ENCODE measurements at places on chromosomes 13 and 19.

DNA sequence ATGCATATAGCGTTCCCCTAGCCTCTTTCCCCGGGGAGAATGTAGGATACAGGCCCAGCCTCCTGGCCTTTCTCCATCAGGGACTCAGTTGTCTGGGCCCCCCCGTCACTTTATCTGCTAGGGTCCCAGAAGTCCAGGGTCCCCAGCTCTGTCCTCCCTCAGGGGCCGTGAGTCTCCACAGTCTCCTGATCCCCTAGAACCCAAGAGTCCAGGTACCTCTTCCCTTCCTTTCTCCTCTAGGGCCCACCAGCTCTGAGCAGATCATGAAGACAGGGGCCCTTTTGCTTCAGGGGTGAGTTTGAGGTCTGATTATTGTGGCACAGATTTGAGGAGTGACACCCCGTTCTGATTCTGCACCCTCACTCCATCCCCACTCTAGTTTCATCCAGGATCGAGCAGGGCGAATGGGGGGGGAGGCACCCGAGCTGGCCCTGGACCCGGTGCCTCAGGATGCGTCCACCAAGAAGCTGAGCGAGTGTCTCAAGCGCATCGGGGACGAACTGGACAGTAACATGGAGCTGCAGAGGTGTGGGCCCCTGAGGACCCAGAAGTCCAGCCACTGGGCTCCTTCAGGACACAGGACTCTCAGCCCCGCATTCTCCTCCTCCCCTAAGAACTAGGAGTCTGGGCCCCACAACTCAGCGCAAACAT lies 758 bp downstream of the BAX start:
- no peak for DNase-seq

- no peak for DNase-seq
Measured at GRCh38 chr19:30367421-30367820, 4.8 kb upstream of the ZNF536 start.

DNA sequence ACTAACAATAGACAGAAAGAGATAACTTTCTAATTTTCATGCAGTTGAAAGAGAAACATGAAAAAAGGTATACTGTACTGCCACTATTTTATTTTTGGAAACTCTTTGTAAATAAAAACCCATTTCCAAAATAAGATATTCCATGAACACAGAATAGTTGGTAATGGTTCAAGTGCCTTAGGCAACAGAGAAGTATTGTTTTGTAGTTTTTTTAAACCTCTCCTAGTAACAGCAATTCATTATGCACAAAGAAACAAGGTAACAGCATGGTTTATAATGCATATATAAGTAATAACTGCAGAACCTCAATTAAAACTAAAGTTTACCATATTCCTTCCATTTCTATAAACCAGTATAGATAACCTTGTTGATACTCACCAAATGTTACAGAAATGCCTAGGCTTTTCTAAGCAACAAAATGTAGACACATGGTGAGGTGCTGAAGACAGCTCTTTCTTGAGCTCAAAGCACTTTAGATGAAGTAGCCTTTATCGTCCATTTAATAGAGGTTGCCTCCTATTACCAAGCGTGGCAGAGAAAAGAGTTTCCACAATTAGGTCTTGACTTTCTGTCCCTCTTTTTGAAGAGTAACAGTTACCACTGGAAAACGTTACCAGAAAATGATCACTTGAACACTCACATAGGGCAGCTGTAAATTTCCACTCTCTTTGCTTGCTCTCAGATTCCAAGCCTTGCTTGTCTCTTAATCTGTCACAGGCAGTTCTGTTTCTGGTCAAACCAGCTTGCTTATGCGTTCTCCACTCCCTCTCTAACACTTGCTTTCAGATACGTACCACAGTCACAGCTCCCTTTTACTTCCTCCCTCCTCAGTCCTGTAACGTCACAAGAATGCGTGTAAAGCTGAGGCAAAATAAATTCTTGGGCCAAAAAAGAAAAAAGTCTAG lies 42.9 kb downstream of the CAB39L start:
- no peak for DNase-seq

DNA sequence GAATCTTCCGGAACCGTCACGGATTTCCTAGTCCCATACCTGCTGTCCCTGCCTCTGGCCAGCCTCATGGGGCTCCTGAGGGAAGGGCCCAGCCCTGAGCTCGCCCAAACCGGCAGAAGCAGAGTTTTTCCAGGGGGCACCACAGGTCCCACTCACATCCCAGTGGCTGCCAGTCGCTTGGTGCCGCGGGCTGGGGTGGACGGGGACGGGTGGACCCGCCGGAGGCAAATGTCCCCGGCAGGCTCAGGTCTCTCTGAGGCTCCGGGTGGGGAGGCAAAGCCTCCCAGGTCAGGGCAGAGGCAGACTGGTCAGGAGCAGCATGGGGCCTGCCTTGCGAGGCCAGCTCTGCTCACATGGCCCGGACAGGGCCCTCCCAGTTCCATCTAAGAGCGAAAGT lies 24.8 kb downstream of the ADPRHL1 start:
- no peak for DNase-seq

DNA sequence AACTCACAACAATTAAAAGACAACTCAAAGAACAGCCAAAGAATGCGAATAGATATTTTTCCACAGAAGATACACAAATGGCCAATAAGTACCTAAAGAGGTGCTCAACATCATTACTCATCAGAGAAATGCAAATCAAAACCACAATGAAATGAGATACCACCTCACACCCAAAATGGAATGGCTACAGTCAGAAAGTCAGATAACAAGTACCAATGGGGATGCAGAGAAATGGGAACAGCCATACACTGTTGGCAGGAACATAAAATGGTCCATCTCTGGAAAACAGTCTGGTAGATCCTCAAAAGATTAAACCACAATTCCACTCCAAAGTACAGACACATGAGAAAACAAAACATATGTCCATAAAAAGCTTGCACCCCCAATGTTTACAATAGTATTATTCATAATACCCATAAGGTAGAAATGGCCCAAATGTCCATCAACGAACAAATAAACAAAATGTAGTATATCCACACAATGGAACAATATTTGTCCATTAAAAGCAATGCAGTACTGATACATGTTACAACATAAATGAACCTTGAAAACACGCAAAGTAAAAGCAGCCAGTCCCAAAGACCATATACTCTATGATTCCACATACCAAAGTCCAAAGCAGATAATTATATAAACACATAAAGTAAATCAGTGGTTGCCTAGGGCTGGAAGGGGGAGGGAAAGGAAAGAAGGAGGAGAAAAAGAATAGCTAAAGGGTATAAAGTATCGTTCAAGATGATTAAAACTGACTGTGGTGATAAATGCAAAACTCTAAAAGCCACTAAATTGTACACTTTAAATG lies 19.6 kb downstream of the USP12 start:
- no peak for DNase-seq

DNA sequence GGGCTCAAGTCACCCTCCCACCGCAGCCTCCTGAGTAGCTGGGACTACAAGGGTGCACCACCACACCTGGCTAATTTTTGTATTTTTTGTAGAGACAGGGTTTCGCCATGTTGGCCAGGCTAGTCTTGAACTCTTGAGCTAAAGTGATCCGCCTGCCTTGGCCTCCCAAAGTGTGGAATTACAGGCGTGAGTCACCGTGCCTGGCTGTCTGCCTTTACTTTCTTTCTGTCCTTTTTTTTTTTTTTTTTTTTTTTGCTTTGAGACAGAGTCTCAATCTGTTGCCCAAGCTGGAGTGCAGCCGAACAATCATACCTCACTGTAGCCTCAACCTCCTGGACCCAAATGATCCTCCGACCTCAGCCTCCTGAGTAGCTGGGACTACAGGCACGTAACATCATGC lies 25.0 kb upstream of the OR1M1 start:
- no peak for DNase-seq

DNA sequence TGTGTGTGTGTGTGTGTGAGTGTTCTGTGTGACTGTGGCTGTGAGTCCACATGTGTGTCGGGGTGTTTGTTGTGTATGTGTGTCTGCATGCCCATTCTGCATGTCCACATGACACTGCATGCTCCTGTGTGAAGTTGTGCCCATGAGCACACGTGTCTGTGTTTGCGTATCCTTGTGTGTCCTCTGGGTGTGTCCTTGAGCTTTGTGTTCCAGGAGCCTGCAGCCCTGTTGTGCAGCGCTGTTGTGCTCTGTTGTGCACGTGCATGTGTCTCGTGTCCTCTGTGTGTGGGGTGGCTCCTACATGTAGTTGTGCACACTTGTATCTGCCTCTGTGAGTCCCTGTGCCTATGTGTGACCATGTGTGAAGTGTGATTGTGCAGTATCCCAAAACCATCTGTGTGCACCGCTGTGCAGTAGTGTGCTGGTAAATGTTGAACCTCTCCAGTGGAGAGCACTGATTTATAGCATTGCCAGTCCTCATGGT lies 2.2 kb upstream of the ARHGEF18 start:
- no peak for DNase-seq

DNA sequence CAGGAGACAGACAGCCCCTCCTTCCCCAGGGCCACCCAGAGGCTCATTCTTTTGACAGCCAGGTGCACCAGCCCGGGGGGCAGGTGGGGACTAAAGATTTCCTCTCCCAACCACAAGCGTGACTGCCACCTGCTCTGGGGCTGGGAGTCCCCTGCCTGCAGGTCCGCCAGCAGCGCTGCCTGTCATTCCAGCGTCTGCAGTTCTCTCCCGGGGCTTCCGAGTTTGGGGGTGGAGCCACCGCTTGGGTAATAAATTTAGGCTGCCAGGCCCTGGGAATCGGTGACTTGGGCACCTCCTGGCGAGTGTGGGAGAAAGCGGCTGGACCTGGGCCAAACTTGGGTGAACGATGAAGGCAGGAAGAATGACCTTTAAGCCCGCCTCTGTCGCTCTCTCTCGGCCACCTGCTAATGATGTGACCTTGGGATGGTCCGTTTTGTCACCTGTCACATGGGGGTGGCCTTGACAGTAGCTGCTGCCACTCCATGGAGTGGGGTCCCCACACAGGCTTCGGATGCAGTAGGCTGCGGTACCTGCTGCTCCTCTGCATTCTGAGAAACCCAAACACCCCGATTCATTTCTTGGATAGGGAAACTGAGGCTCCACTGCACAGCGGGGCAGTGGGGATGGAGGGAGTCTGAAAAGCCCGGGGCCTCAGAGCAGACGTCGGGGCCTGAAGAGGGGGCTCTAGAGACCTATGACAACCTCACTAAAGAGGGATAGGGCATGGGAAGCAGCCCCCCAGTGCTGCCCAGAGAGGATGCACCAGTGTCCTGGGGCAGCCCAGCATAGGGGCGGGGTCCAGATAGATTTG lies 12.8 kb downstream of the FUT6 start:
- DNase-seq: no peak

GRCh38 chr19:16676101-16676798 lies 15.3 kb downstream of the TMEM38A start:
- no peak for DNase-seq

- no peak for DNase-seq
Measured at GRCh38 chr19:55189403-55189835, 9.3 kb upstream of the SYT5 start.

GRCh38 chr13:20714563-20715329 lies 11.2 kb downstream of the IL17D start:
- no peak for DNase-seq

DNA sequence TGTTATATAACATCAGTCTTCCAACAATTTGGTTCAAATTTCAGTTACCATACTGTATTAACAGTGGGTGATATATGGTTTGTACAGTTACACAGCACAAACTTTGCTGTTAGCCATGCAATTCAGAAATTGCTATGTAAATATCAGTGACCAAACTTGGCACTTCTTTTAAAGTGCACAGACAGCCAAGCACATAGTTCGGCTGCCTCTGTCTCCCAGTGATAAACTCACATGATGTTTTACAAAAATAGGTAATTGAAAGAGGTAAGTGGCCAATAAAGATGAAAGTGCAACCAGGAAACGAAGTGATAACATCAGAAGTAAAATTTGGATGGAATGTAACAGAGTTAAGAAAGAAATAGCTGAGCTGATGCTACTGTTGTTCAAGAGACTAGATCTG lies 143.9 kb downstream of the PCDH9 start:
- DNase-seq: no peak

All from T-helper 1 cell (primary cell).